ENCODE measurements at places on chromosomes 13 and 19.

DNA sequence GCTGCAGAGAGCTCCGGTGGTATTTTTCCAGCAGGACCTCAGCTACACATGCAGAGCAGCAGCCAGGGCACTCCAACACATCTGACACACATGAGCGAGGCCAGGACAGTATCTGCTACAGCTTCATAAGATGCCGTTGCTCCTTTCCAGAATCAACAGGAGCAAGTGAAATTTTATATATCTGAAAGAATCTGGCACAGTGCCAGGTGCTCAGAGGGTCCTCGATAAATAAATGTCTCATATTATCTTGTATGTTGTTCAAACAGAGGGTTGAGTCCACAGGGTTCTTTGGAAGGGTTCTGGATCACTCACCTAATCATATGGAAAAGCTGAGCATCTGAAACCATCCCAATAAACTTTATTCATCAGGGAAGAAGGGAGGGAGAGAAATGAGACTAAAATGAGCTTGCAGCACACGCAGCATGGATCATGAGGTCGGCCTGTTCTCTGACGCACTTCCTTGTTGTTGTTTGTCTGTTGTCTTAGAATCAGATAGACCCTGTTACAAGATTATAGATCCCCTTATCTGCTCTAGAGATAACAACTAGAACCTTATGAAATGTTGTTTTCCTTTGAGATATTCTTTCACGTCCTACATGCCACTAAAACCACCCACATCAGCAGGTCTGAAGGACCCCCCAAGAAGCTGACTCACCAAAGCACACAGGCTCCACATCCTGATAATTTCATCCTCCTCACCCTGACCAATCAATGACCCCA is 3.2 kb upstream of the METTL21C start:
- no peak for DNase-seq

DNA sequence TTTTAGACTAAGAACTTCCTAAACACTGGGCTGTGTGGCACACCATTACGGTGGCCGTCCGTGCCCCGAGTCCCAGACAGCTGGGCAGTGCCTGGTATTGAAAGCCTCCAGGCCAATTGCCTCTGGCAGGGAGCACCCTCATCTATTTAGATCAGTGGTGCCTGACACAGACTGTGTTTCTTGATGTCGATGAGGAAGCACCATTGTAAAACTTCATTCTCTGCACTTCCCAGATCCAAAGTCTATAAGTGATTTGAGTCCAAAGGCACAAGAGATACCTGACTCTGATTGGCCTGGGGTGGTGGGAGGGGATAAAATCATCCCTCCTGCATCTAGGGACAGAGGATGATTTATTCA is 8.5 kb upstream of the STK24 start:
- DNase-seq: no peak

- no peak for DNase-seq
Measured at GRCh38 chr19:10120538-10121189, 965 bp upstream of the EIF3G start.

DNA sequence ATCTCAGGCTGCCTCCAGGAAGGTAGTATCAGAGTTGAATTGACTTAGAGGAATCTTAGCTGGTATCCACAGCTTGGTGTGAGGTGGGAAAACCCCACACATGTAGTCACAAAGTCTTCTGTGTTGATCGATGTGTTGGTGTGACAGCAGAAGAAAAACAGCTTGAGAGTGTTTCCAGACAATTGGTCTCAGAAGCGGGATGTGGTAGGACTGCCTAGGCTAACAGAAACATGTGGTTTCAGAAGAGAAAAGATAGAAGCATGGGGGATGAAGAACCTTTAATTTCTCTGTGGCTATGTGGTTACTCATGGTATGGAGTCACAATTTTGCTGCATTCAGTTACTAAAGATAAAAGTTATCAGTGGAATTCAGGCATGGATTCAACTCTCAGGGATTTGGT is 134.7 kb upstream of the SLITRK5 start:
- DNase-seq: no peak

All from forelimb muscle (tissue), 1 donor.